ENCODE measurements at places on chromosomes 3 and 15. TPM values are rescaled to one million over a fixed set of nuclear protein-coding genes. Genes with fewer than 3 reads are reported as not detected.

SOX14 gene
- not detected for total RNA-seq

BLOC1S6 gene
- 85.3 TPM for total RNA-seq

SH2D7 gene
- not detected for total RNA-seq

KIF15 gene
- total RNA-seq, result 2.4 TPM

GADL1 gene
- total RNA-seq, result 0.27 TPM

A4GNT gene
- total RNA-seq, result not detected

FBXW12 gene
- total RNA-seq, result not detected

ACOX2 gene
- total RNA-seq, result 20.8 TPM

GRCh38 chr3:197793247-197793646, 2.2 kb downstream of the LRCH3 start:
- no peaks in the 10 kb centered on the region for H3K27me3 ChIP-seq
- DNase-seq, result no peak
- no peaks in the 10 kb centered on the region for H3K36me3 ChIP-seq

GRCh38 chr15:47577000-47577399, 140.3 kb upstream of the SEMA6D start:
- no peak overlapping the region for H3K27ac ChIP-seq
- no peak overlapping the region for H3K4me3 ChIP-seq
- DNase-seq, result no peak
- no peaks in the 10 kb centered on the region for H3K36me3 ChIP-seq

DNA sequence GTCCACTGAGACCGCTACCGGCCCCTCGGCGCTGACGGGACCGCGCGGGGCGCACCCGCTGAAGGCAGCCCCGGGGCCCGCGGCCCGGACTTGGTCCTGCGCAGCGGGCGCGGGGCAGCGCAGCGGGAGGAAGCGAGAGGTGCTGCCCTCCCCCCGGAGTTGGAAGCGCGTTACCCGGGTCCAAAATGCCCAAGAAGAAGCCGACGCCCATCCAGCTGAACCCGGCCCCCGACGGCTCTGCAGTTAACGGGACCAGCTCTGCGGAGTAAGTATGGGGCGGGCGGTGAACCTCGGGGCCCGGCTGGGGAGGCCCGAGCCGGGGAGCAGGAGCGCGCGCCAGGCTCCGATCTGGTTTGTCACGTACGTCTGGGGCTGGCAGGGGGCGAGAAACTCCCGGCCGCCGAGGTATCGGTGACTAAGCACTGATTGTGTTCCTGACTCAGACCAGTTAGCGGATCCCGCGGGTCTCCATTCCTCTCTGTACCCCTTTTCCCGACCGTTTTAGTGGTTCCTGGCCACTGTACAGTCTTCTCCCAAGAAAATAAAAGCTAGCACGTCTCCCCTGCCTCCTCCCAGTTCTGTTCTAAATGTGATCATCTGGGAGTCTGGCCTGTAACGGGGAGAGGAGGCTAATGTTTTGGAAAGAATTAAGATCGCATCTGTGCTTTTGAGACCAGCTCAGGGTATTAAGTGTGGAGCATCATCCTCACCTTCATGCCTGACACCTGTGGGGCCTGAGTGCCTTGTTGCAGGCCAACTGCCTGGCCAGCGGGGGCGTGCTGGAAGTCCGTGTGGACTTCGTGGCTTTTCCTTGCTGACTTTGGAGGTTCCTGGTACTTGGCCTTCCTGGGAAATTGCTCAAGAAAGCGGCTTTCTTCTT, 691 bp downstream of the MAP2K1 start:
- peak; percentile 46 for DNase-seq
- no peaks in the 10 kb centered on the region for H3K27me3 ChIP-seq
- peak overlapping the region; percentile 90 for H3K4me3 ChIP-seq
- peaks cover 22% of the 10 kb centered on the region for H3K4me1 ChIP-seq
- H3K27ac ChIP-seq, result peak overlapping the region; percentile 89
- H3K36me3 ChIP-seq, result no peaks in the 10 kb centered on the region

DNA sequence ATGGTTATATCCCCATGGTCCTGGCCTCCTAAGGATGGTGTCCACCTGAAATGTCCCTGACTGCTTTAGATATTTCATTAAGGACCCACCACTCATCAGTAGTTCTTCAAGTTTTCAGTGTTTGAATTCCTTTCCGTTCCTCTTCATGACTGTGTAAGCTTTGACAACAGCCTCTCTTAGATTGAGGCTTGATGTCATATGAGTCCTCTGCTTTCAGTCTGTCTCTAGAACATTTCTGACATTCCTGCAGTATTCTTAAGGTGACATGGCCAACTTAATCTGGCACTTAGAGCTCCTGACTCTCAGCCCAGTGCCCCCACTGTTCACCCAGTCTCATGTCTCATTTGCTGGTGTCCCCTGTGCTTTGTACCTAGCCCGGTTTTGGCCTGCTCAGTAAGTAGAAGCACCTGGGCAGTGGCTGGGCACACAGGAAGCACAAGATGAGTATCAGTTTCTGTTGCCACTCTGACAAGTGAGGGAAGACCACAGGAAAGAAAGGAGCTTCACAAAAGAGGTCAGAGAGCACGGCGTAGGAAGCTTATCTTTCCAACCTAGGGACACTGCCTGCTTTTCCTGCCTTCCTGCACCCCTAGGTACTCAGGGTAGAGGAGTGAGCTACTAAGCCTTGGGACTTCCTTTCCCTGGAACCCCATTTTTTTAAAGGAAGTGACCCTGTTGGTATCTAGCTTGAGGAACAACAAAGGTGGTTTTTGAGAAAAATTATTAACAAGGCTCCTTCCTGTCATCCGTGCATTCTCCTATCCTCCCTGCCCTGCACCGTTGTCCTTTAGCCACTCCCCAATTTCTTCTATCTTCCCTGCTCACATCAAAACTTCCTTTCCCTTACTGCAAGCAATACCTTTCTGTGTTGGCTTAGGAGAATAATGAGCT, 103.1 kb downstream of the KLHL25 start:
- H3K36me3 ChIP-seq, result peaks cover 9% of the 10 kb centered on the region
- H3K4me1 ChIP-seq, result peaks cover 48% of the 10 kb centered on the region
- H3K27me3 ChIP-seq, result no peaks in the 10 kb centered on the region
- H3K4me3 ChIP-seq, result no peak overlapping the region
- DNase-seq, result no peak

DNA sequence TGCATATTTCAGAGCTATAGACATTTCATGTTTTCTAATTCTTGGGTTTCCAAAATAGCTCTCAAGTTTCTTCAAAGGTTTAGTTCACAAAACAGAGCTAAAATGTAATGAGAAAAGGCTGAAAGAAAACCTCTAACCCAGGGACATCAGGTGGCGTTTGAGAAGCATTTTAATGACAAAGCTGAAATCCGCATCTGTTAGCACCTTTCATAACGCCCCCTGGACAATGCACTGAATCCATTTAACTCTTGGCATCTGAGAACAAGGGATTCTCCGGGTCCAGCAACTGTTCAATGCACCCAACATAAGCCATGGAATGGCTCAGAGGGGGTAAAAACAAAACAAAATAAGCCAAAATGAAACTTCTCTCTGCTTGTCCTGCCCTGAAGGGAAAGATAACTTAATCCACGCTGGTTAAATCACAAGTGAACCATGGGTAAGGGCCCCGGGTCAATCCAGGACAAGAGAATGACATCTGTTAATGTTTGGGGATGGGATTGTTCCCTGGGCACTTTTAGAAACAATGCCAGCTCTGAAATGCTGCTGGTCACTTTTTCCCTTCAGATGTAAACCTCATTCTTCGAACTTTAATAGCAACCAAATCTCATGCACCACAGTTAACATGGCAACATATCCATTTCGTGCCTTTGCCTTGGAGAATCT, 466.2 kb upstream of the ADAMTS9 start:
- no peak for DNase-seq
- no peaks in the 10 kb centered on the region for H3K27me3 ChIP-seq
- H3K4me3 ChIP-seq, result no peak overlapping the region
- H3K27ac ChIP-seq, result no peak overlapping the region

DNA sequence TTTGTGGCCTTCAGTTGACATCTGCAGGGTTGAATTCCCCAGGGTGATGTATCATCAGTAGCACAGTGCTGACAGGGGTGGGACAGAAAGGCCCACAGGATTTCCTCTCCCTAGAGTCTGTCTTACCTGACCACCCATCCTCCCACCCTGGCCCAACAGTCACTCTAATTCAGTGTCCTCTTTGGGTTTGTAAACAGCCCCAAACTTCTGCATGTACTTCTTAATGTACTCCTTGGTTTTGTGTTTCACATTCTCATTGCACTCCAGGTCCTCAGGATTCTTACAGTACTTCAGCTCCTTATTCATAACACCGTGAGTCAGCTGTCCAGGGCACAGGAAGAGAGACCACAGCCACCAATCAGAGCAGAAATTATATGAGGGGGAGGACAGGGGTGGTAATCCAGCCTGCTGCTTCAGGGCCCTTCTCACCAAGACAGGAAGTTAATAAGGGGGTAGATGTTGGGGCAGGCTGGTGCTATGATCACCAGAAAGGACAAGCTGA, 37.5 kb downstream of the NBEAL2 start:
- H3K36me3 ChIP-seq, result peaks cover 31% of the 10 kb centered on the region
- DNase-seq, result no peak
- no peaks in the 10 kb centered on the region for H3K4me1 ChIP-seq
- no peaks in the 10 kb centered on the region for H3K27me3 ChIP-seq
- no peak overlapping the region for H3K27ac ChIP-seq

- H3K4me3 ChIP-seq, result peak overlapping the region; percentile 96
- peak overlapping the region; percentile 87 for H3K27ac ChIP-seq
- H3K27me3 ChIP-seq, result no peaks in the 10 kb centered on the region
- DNase-seq, result no peak
- peaks cover 3% of the 10 kb centered on the region for H3K36me3 ChIP-seq
Observed at GRCh38 chr3:52277071-52277964, 1.1 kb downstream of the WDR82 start.

GRCh38 chr3:79534727-79535126, 233.1 kb downstream of the ROBO1 start:
- H3K27ac ChIP-seq, result no peak overlapping the region
- no peak for DNase-seq
- no peaks in the 10 kb centered on the region for H3K4me1 ChIP-seq
- no peak overlapping the region for H3K4me3 ChIP-seq
- H3K36me3 ChIP-seq, result no peaks in the 10 kb centered on the region

DNA sequence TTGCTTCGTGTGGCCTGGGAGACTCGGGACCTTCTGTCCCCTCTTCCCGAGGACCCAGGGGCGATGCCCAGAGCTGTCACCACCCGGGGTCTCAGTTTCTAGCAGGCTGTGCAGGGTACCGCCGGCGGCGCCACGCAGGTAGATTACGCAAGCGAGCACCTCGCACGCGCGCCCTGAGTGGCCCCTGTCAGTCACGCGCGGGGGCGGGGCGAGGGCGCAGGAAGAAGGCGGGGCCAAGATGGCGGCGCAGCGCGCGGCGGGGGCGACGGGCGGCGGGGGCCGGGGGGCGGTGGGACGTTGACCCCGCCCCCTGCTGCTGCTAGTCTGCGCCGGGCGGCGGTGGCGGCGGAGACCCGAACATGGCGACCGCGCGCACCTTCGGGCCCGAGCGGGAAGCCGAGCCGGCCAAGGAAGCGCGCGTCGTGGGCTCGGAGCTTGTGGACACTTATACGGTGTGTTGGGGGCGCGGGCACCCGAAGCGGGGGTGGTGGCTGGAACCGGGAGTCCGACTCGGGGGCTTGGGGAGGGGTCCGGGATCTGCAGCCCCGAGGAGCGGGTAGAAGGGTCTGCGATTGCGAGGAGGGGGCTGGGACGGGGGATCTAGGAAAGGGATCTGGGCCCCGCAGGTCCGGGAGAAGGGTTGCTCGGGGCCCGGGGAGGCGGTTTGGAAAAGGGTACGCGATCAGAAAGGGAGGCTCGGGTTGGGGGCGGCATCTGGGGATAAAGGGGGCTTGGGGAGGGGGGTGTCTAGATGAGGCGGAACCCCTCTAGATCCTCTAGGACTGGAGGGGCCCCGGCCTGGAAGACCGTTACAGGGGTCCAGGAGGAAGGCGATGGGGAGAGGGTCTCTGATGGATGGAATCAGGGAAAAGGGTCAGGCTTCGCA, at the start of gene NISCH:
TSS of gene NISCH (plus strand) at position 322 of the 886 bp plus-strand sequence. CDS start at position 360, 38 bp downstream.
- H3K4me1 ChIP-seq, result peaks cover 34% of the 10 kb centered on the region
- no peaks in the 10 kb centered on the region for H3K27me3 ChIP-seq
- peak within 1 kb of the TSS; percentile 97 for H3K4me3 ChIP-seq
- peaks cover 18% of the 10 kb centered on the region for H3K36me3 ChIP-seq

GRCh38 chr15:42375941-42376340, 16.6 kb downstream of the CAPN3 start:
- H3K4me1 ChIP-seq, result no peaks in the 10 kb centered on the region
- no peaks in the 10 kb centered on the region for H3K27me3 ChIP-seq
- DNase-seq, result no peak
- no peak overlapping the region for H3K27ac ChIP-seq
- H3K36me3 ChIP-seq, result no peaks in the 10 kb centered on the region

- H3K27ac ChIP-seq, result peak overlapping the region; percentile 44
- DNase-seq, result no peak
- no peaks in the 10 kb centered on the region for H3K36me3 ChIP-seq
- H3K4me1 ChIP-seq, result peaks cover 5% of the 10 kb centered on the region
- H3K27me3 ChIP-seq, result no peaks in the 10 kb centered on the region
Observed at GRCh38 chr3:186901135-186901734, 29.1 kb upstream of the ST6GAL1 start.

DNA sequence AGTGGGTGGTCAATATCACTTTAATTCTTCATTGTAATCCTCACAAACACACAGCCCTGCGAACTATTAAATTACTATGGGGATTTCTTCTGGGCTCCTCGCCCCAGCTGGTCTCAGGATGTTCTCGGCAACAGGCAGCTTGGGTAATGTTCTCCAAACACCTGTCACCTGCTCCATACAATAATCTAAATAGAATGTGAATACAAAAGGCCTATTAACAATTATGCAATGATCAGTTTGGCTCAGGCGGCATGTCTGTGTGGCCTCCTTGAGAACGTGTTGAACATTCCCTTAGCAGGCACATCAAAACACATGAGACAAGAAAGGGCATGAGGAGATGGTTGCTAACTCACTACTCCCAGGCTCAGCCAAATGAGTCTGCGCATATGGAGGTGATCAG, 158.6 kb upstream of the KBTBD8 start:
- H3K36me3 ChIP-seq, result no peaks in the 10 kb centered on the region
- no peak overlapping the region for H3K27ac ChIP-seq
- no peaks in the 10 kb centered on the region for H3K4me1 ChIP-seq
- no peak for DNase-seq

GRCh38 chr3:46989146-46989810, 9.8 kb downstream of the NBEAL2 start:
- H3K27me3 ChIP-seq, result no peaks in the 10 kb centered on the region
- H3K27ac ChIP-seq, result no peak overlapping the region
- no peak overlapping the region for H3K4me3 ChIP-seq
- H3K4me1 ChIP-seq, result peaks cover 3% of the 10 kb centered on the region

- H3K4me1 ChIP-seq, result no peaks in the 10 kb centered on the region
- no peaks in the 10 kb centered on the region for H3K36me3 ChIP-seq
- DNase-seq, result no peak
- no peak overlapping the region for H3K4me3 ChIP-seq
Observed at GRCh38 chr3:181134873-181135272, 145.3 kb upstream of the DNAJC19 start.

- H3K27me3 ChIP-seq, result no peaks in the 10 kb centered on the region
- peaks cover 4% of the 10 kb centered on the region for H3K4me1 ChIP-seq
- DNase-seq, result no peak
- no peaks in the 10 kb centered on the region for H3K36me3 ChIP-seq
- H3K27ac ChIP-seq, result no peak overlapping the region
Observed at GRCh38 chr15:85047271-85047948, 65.8 kb downstream of the PDE8A start.

All from thoracic aorta (tissue), 2 donors.